HTR-8/SVneo (cell line): ENCODE measurements at places on chromosomes 4 and X.
A peak's percentile ranks its signal among the peaks of the same experiment; 100 is the strongest.

DNA sequence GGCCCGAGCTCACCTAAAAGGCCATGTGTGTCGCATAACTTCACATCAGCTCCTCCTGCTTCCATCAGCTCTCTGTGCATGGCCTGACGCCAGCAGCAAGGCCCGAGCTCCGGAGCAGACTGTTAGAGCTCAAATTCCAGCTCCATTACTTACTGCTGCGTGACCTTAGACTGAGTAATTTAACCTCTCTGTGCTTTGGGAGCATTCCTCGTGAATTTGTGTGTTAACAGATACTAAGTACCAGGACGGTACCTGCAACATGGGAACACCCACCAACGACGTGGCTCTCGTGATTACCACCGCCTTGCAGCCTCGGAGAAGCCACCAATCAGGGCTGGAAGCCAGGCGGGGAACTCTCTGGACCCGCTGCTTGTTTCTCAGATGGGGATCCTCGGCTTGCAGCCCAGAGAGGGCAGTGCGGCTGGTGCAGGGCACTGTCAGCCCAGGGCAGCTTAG, 12.9 kb downstream of the LETM1 start:
- peak; percentile 40 for DNase-seq

DNA sequence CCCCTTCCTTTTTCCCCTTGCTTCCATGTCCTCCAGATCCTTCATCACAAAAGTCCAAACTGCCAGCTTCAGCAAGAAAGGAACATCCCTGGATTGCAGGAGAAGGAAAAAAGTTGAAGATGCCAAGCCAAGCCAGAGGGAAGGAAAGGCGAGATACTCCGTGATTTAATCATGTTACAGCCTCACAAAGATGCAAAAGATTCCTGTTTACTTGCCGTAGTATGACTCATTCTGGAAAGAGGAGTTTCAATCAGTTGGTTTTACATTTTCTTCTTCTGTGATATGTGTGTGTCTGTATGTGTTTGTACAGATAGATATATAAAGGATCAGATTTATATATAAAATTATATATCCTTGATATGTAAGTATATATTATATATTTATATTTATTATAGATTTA, 69.3 kb downstream of the BTC start:
- DNase-seq: no peak

DNA sequence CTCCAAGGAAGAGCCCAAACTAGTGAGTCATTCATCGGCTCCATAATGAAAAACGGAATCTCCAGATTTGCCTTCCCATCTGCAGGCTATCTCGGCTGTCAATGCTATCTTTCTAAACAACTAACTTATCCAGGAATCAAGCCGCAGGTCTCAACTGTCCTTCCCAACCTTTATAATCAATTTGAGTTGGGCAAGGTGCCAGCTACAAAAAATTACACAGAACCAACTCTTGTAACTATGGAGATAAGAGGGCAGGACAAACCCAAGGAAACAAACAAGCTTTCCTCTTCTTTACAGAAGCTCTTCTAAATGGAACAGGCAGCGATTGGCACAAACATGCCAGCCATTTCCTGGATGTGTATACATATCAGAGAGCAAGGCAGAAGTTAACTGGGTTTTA, 61.2 kb upstream of the RAI2 start:
- no peak for DNase-seq

DNA sequence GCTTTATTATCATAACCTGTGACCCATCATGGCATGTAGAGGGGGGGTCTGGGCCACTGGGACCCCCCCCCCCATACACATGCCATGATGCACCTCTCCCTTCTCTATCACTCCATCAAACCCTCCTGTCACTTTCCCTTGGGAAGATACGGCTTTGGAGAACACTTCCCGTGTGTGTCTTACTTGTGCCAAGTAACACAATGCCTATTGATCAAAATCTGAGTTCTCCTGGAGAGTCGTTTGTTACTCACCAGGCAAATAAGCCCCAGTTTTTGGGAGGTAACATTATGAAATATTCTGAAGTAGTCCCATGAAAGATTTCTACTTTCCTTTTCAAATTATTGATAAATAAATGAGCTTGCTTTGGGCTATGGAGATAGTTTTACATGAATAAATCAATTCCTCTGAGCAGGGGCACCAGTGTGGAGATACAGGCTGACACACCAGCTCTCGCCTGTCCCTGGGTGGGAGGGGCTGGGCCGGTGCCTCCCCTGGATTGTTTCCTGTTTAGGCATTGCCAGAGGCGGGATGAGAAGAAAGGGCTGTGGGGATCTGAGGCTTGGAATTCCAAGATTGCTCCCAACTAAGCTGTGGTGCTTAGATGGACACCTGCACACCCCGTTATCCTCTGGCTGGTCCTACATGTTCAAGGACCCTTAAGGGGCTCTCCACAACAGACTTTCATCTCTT, 63.2 kb upstream of the WWC2 start:
- DNase-seq: peak; percentile 78

- peak; percentile 12 for DNase-seq
Measured at GRCh38 chr4:71126719-71127118, 133.3 kb downstream of the DCK start.

DNA sequence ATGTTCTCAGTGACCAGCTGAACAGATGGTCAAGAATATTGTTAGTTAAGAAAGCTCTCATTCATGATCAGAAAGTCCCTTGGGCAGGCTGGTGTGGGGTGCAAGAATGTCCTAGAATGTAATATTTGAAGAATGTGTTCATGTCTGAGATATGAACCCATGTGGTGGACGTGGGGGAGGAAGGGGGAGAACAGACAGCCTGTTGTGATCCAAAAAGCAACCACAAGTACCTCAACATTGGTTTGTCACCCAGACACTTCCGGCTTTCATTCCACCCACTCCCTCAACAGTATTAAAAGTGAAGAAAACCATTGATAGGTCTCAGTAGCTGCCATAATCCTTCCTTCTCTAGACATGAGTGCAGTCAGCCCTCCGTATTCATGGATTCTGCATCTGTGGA, 82.2 kb downstream of the MAML3 start:
- no peak for DNase-seq

DNA sequence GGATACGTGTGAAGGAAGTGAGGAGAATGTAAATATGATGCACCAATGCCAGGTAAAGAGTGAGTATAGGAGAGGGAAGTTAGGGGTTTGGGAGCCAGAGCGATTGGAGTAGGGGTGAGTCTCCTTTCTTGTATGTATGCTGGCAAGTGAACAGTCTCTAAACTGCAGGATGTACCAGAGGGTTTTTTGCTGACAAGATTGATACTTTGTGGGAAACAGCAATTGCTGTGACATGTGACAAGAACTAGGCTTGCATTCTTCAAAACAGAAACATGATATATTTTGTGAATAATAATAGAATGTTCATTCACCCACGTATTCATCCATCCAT, 706 bp downstream of the CHIC1 start:
- DNase-seq: no peak

GRCh38 chr4:170089668-170090351, at the start of gene AADAT:
Gene AADAT (minus strand): TSS chr4:170089956. CDS start chr4:170089690, 266 bp downstream.
- peak; percentile 89 for DNase-seq

DNA sequence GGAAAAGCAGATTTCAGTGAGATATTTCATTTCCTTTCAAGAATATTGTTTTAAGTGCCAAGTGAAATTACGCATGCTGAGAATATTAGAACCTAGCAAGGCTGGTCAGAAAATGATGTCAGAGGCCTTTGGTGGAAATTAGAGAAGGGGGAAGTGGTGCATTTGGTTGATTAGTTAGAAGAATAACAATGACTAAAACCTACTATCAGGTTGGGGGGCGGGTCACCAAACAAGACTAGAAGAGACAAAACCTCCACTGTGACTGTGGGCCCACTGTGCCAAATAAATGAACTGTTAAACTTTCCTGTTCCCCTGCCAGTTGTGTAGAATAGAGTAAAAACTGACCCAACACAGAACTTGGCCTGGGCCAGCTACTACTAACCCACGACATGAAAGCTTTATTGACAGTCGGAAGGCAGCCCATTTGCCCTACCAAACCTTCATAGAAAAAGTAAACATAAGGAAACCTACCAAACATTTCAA, 2.9 kb downstream of the RAPGEF2 start:
- DNase-seq: no peak

GRCh38 chrX:100076031-100076430, 334.0 kb downstream of the PCDH19 start:
- DNase-seq: no peak

GRCh38 chr4:25180524-25181131, 20.4 kb upstream of the SEPSECS start:
- peak; percentile 27 for DNase-seq

- no peak for DNase-seq
Measured at GRCh38 chrX:134377537-134377936, 82.4 kb upstream of the HPRT1 start.

DNA sequence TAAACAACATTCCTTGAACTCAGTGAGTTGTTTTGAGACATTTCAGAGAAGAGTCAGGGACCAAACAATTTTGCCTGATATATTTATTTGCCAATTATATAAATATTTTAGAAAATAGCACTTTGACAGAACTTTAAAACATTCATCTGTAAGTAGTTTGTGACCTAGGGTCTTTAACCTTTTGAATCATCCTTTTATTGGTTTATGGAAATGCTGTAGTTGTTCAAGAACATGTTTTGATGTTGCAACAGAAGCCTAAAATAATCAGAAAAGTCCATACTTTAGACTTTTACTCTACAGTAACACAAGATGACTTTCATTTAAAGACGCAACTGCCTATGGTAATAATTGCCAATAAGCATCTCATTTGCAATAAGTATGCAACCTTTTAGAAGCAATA, 43.0 kb downstream of the CXCL1 start:
- DNase-seq: no peak

DNA sequence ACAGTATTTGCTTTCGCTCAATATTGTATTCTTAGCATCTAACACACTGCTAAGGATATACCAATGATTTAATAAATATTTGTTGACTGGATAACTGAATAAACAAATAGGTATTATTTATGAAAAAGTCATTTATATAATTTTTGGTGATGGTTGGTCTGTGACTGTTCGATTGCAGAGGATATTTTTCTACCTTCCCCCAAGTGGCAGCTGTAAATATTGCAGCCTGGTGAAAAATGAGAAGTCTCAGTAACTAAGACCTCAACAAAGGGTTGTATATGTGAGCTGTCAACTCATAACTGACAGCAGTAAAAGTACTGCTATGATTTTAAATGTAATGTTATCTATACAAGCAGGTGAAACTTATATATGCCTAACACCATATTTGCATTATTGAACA, 36.0 kb downstream of the HTR2C start:
- DNase-seq: no peak
